Activated CD4-positive, alpha-beta T cell treated with anti-CD3 and anti-CD28 coated beads for 48 hours (primary cell): ENCODE measurements at places on chromosomes 5 and 9.

DNA sequence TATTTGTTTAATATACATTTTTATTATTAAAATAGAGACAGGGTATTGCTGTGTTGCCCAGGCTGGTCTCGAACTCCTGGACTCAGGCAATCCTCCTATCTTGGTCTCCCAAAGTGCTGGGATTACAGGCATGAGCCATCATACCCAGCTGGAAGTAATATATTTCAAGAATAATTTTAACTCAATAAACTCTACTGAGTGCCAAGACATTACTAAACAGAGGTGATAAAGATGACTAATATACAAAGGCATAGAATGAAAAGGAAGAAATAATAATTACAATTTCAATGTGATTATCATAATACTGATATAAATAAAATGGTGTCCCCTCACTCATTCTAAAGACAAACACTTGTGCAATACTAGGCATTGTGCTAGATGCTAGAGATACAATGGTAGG lies 13.9 kb downstream of the GOLPH3 start:
- no peak for DNase-seq

DNA sequence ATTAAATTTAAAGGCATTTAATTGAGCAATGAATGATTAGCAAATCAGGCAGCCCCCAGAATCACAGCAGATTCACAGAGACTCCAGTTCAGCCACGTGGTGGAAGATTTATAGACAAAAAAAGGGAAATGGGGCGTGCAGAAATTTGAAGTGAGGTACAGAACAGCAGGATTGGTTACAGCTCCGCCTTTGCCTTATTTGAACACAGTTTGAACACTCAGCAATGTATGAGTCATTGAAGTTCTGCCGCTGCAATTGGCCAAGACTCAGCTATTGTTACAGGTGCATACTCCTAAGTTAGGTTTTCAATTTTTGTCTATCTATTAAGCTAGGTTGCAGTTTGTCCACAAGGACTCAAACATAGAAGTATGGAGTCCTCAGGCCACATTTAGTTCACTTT lies 157.7 kb upstream of the SLC12A2 start:
- DNase-seq = no peak

- DNase-seq = peak; percentile 53
Observed at GRCh38 chr9:131651160-131651559, 88.7 kb downstream of the RAPGEF1 start.

DNA sequence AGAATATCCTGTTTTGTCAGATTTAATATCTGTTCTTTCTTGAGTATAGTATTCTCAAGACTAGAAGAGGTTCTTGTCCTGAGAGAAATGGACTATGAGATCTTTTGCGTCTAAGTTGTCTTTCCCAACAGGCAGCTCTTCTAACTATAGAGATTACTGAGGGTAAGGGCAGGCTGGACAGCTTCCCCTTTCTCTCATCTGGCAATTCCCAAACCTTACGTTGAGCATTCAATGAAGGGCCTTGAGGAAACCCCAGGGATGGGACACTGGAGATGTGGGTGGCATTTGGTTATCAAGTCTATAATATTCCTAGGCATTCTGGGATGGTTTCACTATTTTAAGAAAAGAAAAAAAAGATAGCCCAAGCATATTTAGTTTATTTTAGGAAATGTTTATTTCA lies 28.0 kb upstream of the C5orf47 start:
- no peak for DNase-seq

DNA sequence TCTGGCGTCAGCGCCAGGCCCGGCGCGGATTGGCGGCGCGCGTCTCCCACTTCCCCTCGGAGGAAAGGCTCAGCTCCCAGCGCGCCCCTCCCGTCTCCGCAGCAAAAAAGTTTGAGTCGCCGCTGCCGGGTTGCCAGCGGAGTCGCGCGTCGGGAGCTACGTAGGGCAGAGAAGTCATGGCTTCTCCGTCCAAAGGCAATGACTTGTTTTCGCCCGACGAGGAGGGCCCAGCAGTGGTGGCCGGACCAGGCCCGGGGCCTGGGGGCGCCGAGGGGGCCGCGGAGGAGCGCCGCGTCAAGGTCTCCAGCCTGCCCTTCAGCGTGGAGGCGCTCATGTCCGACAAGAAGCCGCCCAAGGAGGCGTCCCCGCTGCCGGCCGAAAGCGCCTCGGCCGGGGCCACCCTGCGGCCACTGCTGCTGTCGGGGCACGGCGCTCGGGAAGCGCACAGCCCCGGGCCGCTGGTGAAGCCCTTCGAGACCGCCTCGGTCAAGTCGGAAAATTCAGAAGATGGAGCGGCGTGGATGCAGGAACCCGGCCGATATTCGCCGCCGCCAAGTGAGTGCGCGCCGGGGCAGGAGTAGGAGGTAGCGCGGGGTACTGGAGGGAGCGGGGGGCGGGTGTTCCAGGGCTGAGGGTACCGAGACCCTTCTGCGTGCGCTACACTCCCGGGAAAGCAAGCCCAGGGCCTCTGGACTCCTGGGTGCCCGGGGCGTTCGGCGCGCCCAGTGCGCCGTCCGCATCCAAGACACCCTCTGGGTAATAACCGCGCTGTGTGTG lies at the start of gene MSX2:
Gene MSX2 (plus strand): TSS at position 99 of the 777 bp plus-strand sequence. CDS start 78 bp downstream, at position 177.
- peak; percentile 65 for DNase-seq

GRCh38 chr5:158873104-158873503 lies 226.6 kb downstream of the EBF1 start:
- no peak for DNase-seq
